ENCODE measurements at places on chromosomes 3 and 15. TPM values are rescaled to one million over a fixed set of nuclear protein-coding genes. Genes with fewer than 3 reads are reported as not detected.
A peak's percentile ranks its signal among the peaks of the same experiment; 100 is the strongest.

- no peak for DNase-seq
These were observed 137.9 kb downstream of the PDCD6IP start for GRCh38 chr3:33936171-33936920.

Gene SCAANT1
- total RNA-seq, result not detected

DNA sequence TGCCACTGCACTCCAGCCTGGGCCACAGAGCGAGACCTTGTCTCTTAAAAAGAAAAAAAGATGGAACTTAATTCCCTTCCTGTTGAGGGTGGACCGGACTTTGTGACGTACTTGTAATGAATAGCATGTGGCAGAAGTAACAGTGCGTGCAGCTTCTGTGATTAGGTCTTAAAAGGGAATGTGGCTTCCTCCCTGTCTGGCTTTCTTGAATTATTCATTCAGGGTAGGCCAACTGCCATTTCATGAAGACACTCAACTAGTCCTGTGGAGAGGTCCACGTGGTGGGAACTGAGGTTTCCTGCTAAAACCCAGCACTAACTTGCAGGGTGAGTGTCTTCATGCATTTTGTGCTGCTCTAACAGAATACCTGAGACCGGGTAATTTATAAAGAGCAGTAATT, 98.9 kb upstream of the PIAS1 start:
- no peak for DNase-seq

GRCh38 chr15:82663186-82663600, 16.0 kb upstream of the CPEB1 start:
- no peak for DNase-seq

Gene TGM4
- not detected for total RNA-seq

GRCh38 chr3:53774414-53774813, 71.8 kb downstream of the CHDH start:
- no peak for DNase-seq

Gene A4GNT
- total RNA-seq, result not detected

- DNase-seq, result no peak
These were observed 36.5 kb downstream of the KLF15 start for GRCh38 chr3:126320517-126321293.

GRCh38 chr15:26433818-26434217, 339.0 kb downstream of the GABRB3 start:
- no peak for DNase-seq

- no peak for DNase-seq
These were observed 15.6 kb downstream of the KAT2B start for GRCh38 chr3:20055842-20056241.

DNA sequence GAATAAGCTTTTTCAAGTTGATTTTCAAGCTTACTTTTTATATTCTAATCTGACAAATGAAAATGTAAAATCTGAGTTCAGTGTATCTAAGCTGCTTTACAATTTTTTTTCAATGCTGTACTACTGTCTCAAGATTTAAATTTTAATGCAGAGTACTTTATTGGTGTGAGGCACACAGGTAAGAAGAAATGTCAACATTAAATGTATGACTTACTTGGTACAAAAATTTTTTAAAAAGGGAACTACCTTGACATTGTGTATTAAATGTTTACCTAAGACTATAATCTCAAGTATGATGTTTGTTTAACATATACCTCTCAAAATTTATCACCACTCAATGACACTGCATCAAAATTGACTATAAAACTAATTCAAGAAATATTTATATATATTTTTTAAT, 62.7 kb downstream of the NECTIN3 start:
- no peak for DNase-seq

DNA sequence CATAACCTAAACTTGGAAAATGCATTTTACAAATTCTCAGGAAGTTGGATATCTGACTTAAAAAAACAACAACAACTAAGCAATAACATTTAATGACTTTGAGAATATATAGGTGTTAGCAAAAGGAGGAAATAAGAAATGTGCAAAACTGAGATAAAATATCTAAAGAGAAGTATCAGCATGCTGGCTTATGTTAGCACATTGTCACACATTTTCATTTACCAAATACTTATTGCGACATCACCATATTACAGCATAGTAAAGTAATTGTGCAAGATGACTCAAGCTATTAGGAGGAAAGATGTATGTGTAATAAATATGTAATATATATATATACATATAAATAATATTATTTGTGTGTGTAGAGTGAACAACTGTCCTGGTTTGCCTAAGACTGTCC, 9.2 kb downstream of the PTX3 start:
- no peak for DNase-seq

- no peak for DNase-seq
These were observed 167.0 kb upstream of the ANKRD28 start for GRCh38 chr3:15964605-15965442.

- peak; percentile 47 for DNase-seq
These were observed 72.9 kb downstream of the RPL39L start for GRCh38 chr3:187066228-187066995.

GRCh38 chr15:44215594-44215993, 20.5 kb upstream of the FRMD5 start:
- peak; percentile 85 for DNase-seq

DNA sequence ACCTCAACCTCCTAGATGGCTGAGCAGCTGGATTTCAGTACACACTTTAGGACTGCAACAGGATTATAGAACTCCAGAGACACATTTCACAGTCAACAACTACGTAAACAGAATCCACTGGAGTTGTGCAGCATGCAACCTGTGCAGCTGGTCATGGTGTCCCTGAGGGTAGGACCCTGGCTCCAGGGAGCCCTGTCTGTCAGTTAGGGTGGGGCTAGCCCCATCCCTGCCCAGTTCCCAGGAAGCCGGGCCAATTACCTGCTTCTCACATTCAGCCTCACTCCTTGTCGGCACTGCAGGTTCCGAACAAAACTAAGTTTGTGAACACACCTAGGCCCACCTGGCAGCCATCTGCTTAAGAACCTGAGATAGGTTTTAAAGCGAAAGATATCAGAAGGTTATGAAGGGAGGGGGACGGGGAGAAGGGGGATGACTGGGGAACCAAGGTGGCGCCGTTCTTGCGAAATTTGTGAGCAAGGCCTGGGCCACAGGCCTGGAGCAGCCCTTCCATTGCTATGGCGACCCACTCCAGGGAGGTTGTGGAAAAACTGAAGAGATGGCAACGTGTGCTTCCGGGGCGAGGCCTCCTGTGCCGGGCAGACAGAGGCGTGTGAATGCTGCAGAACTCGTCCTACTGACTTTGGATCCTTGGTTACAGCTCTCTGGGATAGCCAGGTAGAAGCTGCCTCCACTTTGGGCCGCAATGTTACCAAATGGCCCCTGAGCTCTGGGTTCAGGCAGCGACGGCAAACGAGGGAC, 25.3 kb downstream of the ACSBG1 start:
- no peak for DNase-seq

Gene SCN5A
- 11.5 TPM for total RNA-seq

DNA sequence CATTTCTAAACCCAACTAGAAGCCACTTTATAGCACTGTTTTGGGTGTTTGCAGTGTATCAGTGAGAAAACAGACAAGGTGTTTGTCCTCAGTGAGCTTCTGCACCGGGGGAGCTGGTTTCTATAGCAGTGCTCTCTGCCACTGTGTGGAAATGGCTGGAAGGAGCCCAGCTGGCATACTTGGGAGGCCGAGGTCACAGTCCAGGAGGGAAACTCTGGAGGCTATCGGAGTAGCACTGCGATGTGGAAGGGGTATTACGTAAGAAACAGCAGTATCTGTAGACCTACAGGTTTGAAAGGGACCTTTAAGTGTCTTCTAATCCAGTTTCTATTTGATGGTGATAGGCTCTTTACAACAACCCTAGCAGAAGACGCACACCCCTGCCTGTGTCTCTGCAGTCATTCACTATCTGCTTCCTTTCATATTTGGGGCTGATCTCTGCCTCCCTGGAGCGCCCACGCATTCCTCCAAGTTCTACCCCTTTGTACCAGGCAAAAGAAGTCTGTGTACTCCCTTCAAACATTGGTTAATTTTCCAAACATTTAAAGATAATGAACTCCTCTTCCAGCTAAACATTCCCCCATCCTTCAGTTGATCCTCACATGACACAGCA, 87.4 kb upstream of the ADAMTS17 start:
- DNase-seq, result no peak

Gene DUOXA2
- total RNA-seq, result not detected

Gene ZPLD1
- not detected for total RNA-seq

Gene CPN2
- not detected for total RNA-seq

All from HCT116 (cell line).